ENCODE measurements at places on chromosomes 12 and 14.
A peak's percentile ranks its signal among the peaks of the same experiment; 100 is the strongest.

- DNase-seq = peak; percentile 22
These were observed 581 bp downstream of the PAPOLA start for GRCh38 chr14:96502621-96503305.

DNA sequence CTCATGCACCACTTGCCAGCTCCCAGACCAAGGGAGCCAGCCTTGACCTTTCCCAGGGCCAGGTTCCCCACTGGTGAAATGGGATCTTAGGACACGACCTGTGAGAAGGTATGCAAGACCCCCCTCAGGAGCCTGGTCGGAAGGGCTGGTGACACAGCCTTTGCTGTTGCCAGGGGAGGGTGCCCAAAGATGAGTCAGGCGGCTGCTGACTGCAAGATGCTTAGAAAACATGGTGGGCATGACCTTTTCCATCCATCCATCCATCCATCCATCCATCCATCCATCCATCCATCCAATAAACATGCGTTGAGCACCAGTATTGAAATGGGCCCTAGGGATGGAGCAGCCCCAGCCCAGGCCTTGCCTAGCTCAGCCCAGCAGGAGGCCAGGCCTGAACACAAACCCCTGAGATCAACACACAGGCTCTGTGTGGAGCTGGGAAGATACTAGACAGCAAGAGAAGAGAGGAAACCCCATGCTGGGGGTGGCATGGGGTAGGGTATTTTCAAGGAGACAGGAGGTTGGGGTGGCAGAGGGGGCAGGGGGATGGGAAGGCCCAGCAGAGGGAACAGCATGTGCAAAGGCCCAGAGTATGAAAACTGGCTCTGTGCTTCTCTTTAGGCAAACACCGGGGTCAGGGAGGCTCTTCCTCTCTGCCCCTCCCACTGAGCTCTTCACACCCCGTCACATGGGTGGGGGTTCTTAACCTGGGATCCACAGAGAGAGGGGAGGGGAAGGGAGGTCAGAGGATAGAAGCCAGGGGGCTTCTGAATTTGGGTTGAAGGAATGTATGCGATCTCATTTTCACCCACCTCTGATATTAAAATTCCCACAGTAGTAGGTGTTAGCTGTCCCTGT lies 26.2 kb upstream of the YY1 start:
- no peak for DNase-seq

- no peak for DNase-seq
These were observed 36.1 kb downstream of the ATP2B1 start for GRCh38 chr12:89672589-89672979.

- no peak for DNase-seq
These were observed 23.2 kb downstream of the NRDE2 start for GRCh38 chr14:90308561-90308960.

- no peak for DNase-seq
These were observed 49.9 kb downstream of the TSPAN8 start for GRCh38 chr12:71107936-71108335.

DNA sequence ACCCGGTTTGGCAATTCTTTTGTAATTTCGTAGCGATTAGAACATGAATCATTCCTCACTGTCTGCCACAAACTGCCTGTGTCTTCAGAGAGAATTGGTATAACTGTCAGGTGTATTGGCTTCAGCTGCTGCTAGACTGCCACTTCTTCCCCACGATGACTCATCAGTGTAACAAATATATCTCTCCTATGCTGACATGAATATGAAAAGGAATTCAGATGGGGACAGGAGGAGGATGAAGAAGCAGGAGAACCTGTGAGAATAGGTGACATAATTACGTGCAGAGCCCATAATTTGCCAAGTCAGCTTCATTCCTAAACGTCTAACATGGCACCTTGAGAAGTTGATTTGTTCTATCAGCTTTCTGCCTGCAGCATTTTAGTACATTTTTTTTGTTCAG lies 64.9 kb downstream of the FRMD6 start:
- no peak for DNase-seq

- no peak for DNase-seq
These were observed 52.3 kb downstream of the KCNK10 start for GRCh38 chr14:88270776-88271175.

GRCh38 chr12:28130625-28131598 lies 59.3 kb upstream of the CCDC91 start:
- no peak for DNase-seq

GRCh38 chr12:16600525-16600924 lies 5.4 kb downstream of the LMO3 start:
- no peak for DNase-seq

- no peak for DNase-seq
These were observed 84.8 kb downstream of the PEBP1 start for GRCh38 chr12:118220702-118221101.

- no peak for DNase-seq
These were observed 363.7 kb downstream of the SOX5 start for GRCh38 chr12:23585782-23586163.

- DNase-seq = no peak
These were observed 41.0 kb upstream of the NCOR2 start for GRCh38 chr12:124608450-124608870.

GRCh38 chr14:101183376-101184103 lies 280.0 kb upstream of the RTL1 start:
- DNase-seq = no peak

GRCh38 chr12:12992418-12993130 lies 7.5 kb downstream of the HEBP1 start:
- no peak for DNase-seq

DNA sequence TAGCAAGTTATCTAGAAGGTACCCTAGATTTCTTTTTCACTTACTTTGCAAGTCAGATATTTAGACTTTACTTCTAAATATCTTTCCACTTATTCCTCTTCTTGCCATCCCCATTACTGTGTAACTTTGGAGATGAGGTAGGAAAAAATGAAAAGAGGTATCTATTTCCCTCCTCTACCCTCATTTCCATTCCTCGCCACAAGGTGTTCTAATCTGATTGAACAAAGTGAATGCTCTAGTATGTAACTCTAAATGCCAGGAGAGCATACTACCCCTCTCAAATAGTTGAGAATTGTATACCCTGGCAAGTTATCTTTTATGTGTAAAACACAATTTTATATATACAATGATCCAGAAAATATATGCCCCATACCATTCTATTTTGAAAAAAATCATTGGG lies 1.7 kb upstream of the LDHB start:
- no peak for DNase-seq

DNA sequence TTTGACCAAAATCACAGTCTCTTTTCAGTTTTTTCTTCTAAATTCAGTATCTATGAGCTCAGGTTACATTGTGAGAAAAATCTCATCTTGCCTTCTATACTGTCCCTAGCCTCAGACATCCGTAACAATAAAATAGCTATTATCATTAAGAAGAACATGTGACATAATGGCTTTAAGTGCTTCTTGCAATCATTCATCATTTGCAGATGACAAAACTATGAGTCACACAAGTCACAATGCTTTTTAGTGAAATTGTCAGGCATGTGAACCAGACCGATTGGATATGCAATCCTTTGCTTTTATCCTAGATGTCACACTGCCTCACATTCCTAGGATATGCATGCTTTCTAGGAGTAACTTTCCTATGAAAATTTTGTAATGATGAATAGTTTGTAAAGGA lies 313.1 kb downstream of the SLC6A15 start:
- DNase-seq = no peak

GRCh38 chr12:68189821-68190242 lies 30.3 kb upstream of the IFNG start:
- no peak for DNase-seq

DNA sequence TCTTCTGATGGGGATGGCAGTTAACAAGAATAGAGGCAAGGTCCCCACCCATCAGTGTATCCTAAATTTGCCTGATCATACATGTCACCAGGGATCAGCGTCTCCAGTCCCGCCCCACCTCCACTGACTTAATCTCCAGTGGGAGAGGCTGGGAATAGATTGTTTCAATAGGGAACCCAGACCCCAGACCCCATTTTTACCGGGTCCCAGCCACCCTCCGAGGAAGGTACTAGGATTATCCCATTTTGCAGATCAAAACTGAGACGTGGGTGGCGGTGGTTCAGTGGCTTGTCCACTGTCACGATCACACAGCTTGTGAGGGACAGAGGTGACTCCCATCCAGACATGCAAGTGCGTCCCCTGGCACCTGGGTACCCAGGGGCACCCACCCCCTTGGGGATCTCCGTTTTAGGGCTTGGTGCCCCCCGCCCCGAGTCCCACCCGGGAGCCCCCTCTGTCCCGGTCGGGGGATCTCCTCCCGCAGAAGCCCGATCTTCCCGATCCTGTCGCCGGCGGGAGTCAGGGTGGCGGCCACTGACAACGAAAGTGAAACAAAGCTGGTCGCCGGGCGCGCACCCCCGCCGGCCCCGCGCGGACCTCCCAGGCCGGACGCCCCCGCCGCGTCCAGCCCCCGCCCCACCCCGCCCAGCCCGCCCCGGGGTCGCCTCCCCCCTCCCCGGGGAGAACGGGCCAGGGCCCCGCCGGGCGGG lies 523 bp downstream of the WSB2 start:
- no peak for DNase-seq

- no peak for DNase-seq
These were observed 109.1 kb downstream of the DAD1 start for GRCh38 chr14:22479776-22480464.

Measured in activated CD8-positive, alpha-beta memory T cell treated with anti-CD3 and anti-CD28 coated beads for 1 hour (primary cell).